Adipocyte (in vitro differentiated cells): ENCODE measurements at places on chromosomes 3 and 15.
A peak's percentile ranks its signal among the peaks of the same experiment; 100 is the strongest.

DNA sequence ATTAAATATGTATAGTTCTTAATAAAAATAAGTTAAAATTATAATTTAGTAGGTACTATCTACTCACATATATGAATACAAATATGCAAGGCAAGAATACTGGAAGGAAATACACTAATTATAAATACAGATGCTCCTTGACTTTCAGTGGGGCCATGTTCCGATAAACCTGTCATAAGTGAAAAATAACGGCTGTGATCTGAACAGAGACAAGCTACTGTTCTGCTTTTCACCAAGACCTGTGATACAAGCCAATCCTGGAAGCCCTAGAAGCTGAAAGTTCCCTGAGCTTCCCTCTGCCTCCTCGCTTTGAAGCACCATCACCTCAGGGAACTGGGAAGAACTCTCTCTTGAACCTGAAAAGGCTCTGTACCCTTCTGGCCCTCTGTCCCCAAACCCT lies 55.4 kb downstream of the SLC12A8 start:
- no peak for DNase-seq

DNA sequence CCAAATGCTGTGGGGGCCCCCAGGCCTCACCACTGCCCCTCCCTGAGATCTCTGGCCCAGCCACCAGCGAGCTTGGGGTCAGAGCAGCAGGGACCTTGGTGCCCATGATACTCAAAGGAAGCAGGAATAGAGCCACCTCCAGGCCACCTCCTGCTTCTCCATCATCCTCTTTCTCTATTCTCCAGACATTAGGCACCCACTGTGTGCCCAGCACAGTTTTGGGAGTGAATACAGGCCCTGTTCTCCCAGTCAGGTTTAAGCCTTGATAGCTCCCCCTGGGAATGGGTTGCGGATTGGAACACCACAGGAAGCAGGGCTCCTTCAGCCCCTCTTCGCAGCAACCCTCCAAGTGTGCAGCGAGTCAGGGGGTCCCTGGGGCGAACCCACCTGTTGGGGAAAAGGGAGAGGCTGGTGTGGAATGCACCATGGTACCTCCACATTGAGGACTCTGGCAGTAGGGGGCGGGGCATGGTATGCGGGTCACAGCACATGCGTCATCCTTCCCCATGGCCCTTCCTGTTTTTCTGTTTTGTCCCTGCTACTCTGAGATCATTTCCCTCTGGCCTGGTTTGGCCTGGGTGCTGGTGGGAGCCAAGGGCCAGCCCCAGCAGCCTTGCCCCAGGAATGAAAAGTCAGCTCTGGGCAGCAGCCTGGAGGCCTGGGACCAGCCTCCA lies 14.2 kb upstream of the SEMA3B start:
- DNase-seq = peak; percentile 19

DNA sequence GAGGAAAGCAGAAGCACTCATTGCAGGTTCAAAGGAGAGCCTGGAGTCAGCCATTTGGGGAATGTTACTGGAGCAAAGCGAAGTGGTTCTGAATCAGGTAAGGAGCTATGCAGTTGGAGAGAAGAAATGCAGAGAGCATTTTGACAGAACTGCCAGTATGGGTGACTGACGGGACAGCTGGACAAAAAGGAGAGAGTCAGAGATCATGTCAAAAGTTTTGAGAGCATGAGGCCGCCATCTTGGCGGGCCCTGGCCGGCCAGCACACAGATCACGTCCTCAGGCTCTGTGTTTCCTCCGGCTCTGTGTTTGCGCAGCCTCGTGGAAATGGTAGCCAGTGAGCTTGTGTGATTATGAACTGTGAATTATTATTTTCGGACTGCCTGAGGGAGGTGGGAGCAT lies 29.8 kb upstream of the UBE3A start:
- no peak for DNase-seq

GRCh38 chr3:98969295-98969694 lies 67.8 kb upstream of the DCBLD2 start:
- peak; percentile 56 for DNase-seq

- DNase-seq = no peak
Observed at GRCh38 chr3:125003369-125003853, 52.4 kb downstream of the HEG1 start.

GRCh38 chr3:185400866-185401265 lies 37.9 kb downstream of the MAP3K13 start:
- DNase-seq = no peak

DNA sequence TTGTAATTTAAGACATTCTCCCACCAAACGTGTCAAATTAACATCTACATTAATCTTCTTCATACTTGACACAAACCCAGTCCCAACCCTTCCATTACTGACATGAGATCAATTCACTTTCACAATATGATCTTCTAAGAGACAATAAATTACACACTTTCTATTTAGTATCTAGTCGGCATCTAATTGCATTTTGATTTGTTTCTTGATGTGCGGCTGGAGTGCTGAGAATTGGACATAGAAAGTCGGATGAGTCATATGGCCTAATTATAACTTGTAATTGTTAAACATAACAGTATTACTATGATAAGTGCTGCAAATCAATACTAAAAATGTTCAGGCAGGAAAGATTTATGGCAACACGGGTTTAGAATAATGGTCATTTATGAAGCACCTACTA lies 78.4 kb upstream of the RORA start:
- DNase-seq = no peak

DNA sequence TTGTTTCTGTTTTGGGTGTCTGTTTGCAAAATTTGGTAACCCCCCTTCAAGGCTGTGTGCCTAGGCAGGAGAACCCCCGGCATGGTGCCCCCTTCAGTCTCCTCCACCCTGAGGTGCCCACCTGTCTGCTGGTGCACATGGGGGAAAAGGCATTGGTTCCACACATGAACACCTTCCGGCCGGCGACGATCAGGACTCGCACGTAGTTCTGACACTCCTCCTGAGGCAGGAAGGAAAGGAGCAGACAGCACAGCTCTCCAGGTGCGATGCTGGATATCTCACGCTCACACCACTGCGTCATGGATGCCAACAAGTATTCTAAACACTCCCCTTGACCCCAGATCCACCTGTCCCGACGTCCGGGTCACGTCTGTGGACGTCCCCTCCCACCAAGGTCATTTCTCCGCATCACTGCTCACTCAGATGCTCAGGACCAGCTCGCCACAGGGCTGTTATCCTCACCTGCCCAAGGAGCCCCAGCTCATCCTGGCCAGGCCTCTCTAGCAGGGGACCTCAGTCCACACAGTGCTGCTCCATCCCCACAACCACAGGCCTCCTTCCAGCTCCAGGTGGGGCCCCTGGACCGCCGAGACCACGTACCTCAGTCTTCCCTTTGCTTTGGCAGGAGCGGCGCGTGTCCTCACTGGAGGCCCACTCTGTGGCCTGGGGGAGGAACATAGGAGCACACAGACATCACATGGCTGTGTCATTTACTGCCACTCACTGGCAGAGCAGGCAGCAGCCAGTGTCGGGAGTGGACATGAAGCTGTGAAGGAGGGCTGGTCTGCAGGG lies 99.0 kb downstream of the SEMA5B start:
- DNase-seq = no peak

DNA sequence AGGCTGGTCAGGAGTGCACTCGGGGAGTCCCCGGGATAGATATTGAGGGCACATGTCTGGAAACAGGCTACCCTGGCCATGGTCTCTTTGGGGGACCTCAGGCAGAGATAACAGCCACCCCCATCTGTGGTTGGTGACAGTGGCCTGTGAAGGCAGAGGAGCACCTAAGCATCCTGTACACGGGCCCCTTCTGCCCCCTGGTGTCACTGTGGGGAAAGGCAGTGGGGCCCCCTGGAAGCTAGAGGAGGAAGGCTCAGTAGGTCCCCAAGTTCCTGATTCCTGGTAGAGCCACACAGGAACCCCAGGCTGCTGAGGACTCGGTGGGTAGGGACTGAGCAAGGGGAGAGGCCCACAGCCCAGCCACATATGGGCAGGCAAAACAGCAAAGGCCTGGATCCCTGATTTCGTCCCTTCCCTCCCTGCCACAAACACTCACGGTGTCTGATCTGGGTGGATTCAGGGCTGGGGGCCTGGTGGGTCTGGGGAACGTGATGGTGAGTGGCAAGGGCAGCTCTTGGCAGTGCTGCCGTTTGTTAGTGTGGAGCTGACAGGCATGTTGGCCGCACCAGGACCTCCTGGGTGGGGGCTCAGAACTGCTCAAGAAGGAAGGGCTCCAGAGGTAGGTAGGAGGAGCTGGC lies 14.1 kb upstream of the CXCR6 start:
- DNase-seq = peak; percentile 62

DNA sequence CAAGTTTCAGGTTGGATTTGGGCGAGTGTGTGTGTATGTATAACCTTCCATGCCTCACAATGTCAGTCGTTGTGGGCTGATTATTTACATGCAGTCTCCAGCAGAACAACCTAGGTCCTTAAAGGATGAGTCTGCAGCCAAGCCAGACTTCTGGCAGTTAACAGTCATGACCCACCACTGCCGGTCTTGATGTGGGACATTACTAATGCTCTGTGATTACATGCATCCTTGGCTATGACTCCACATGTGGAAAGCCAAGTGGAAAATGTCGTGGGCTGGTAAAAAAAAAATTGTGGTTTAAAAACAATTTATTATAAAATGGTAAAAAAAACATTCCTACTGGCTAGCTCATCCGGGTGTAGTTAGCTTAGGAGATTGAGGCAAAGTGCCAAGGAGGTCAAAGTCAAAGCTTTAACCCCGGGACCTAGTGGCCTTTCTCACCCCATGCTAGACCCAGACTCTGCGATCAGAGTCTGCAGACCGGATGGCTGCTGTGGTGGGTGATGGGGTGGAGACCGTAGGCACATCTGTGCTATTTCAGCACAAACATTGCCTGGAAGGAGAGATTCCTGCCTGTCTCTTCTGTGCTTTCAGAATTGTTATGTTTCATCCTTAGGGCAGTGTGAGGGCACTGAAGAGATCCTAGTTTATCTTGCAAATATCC lies 6.8 kb downstream of the RARRES1 start:
- peak; percentile 94 for DNase-seq

- DNase-seq = peak; percentile 84
Observed at GRCh38 chr3:123559040-123559861, 25.6 kb downstream of the HACD2 start.

GRCh38 chr3:5035692-5036391 lies 56.6 kb downstream of the BHLHE40 start:
- DNase-seq = no peak

- no peak for DNase-seq
Observed at GRCh38 chr3:186476044-186476468, 68.1 kb downstream of the CRYGS start.

DNA sequence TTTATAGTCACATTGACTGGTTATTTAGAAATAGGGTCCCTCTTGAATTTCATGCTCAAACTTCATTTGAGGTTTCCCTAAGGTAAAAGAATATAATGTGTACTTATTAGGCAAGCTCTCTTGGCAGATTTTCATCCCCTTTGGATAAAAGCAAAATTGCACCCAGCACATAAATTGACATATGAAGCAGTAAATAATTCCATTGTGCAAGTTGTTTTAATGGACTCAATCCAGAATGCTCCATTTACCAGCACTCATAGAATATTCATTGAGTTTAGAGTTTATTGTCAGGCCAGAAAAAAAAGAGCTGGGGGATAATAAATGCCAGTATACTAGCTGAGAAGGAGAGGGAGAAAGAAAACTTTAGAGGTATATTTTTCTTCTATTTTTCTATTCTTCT lies 136.8 kb downstream of the TPRG1 start:
- no peak for DNase-seq

DNA sequence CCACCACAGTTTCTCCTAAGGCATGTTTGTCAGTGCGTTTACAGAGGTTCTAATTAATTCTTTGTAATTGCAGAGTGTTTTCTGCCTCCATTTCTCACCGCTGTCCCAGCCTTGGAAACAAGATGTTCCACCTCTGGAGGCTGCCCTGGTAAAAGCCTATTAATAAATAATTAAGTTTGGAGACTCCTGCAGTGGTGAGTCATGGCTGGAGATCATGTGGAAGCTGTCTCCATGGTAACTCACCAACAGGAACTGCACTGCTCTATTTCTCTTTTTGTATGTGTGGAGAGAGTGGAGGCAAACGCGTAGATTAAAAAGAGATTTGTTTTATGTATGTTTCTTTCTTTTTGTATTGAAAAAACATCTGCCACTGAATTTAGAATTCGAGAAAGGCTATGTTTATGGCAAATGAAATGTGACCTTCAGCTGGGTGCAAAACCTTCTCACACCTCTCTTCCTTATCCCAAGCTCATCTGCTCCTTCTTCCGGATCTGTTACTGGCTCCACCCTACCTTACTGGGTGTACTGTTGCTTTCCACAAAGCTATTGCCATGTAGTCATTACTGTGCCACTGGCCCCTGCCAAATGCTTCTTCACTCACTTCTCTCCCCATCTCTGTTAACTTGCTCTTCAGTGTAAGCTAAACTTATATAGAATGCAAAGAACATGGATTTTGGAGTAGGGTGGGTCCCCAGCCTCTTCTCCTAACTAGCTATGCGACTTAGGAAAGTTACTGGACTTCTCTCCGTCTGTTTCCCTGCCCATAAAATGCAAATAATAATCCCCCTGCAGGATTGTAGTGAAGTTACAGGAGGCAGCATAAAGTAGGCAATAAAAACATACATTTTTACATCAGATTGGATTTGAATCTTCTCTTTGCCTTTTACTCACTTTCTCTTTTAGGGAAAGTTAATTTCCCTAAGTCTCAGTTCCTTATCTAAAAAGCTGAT lies 778.5 kb downstream of the NTRK3 start:
- no peak for DNase-seq

DNA sequence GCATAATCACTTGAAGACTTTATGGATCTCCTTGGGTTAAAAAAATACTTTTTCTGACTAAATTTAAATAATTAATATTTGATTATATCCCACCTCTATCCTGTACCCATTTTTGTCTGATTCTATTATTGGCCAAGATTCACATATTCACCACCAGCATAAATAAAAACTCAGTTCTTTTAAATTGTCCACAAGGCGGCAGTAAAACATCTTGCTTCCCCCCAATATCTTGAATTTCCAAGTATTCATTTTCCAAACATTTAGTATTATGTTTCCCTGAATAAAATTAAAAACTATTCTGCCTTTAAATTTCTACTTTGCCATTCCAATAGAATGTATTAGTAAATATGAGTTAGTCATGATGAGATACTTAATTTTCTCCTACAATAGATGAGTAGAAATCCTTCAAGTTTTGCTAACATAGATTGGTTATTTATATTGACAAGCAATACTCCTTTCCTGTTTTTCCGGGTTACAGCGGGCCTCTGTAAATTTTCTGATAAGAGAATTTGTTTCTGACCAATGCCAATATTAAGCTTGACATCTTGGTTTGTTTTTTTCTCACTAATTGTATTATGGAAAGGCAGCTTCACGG lies 218.7 kb upstream of the MDFIC2 start:
- DNase-seq = peak; percentile 68
